ENCODE measurements at places on chromosomes 7 and 10.

DNA sequence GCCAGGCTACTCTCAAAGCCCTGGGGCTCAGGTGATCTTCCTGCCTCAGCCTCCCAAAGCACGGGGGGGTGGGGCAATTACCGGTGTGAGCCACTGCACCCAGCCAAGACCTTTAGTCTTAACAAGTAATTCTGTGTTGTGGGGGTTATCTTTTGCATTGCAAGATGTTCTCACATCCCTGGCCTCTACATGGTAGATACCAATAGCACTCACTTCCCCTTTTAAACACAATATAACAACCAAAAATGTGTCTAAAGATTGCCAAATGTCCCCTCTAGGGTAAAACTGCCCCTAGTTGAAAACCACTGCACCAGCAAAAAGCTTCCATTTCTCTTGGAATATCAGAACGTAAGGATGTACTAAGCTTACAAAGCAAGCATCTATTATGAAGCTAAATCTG lies 225.0 kb downstream of the CTNNA3 start:
- DNase-seq = no peak

- DNase-seq = no peak
Measured at GRCh38 chr10:74675484-74675883, 150.9 kb upstream of the KAT6B start.

DNA sequence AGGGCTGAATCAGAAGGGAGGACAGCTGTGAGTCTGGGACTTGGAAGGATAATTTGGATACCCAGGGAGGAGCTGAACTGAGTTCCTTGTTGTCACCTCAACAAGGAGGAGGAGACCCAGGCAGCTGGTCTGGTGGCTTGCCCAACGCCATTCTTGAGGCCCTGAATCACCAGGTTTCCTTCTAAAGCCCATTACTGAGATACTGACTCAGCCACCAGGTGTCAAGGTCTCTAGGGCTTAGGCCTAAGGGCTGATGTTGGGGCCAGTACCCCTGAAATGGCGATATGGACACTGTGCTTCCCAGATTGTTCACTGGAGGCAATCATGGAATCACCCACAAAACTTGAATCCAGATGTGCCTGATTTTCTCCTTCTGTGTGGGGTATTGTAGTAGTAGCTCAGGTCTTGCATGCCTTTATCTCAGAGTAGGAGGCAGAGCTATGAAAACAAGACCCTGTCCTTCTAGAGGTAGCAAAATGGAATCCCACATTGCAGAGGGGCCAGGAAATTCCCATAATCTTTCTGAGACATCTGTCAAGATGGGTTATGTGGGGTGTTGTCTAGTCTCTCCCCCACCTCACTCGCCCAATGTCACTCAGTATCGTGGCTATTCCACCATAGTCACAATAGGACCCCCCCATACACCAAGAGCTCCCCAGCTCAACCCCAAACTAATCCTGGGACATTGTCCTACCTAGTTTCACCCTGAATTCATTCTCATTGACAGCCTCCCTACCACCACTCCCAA lies 1.8 kb upstream of the ATG9B start:
- no peak for DNase-seq

DNA sequence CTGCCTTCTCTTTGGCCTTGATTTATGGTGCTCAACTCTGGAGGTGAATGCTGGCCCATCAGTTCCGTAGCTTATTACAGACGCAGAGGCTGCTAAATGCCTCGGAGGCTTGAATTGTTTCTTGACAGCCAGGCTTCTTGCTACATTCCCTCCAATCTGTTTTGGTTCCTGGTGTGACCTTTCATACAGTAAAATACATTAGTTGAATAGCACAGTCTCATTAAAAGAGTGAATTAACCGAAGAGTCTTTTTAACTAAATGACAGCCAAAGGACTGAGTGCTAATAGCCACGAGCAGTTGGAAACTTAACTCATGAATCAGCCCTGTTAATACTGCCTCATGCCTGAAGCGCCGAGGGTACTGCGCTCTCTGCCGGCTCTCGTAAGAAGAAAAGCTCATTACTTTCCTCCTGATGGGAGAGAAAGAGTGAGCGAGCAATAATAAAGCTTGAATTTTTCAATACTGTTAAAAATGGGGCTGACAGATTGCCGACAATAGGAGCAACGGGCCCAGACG lies 236.4 kb upstream of the GPR26 start:
- DNase-seq = no peak

DNA sequence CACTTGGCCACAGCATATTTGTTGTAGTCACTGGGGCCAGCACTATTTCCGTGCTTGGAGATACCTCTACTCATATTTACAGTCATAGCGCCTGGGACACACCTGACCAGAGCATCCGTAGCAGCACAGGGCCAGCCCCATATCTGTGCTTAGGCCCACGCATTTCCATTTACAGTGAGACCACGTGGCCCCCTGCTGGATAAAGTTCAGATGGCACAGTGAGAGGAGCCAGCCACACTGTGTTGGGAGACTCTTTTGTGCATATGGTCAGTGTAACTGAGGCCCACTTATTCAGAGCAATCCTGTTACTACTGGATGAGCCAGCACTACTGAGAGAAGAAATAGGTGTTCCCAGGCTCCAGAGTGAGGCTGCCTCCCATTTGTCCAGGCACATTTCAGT lies 455.3 kb downstream of the REEP3 start:
- DNase-seq = no peak

- DNase-seq = peak; percentile 25
Measured at GRCh38 chr7:74026903-74027682, 880 bp upstream of the ELN start.

DNA sequence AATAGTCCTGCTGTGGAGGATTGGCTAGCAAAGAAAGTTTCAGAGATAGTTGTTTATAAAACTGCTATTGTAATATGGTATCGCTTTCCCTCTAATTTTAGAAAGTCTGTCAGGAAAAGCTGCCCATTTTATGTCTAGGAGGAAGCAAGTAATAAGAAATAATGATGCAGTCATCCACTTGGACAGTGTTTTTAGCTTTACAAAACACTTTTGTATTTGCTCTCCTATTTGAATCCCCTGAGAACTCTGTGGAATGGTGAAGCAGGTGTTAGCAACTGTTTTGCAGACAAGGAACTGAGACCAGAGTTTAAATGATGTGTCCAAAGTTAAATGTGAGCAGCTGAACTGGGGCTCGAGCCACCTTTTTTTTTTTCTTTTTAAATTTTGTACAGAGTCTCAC lies 455.8 kb downstream of the XPNPEP1 start:
- DNase-seq = no peak

GRCh38 chr7:28142650-28143049 lies 37.9 kb downstream of the JAZF1 start:
- DNase-seq = no peak

DNA sequence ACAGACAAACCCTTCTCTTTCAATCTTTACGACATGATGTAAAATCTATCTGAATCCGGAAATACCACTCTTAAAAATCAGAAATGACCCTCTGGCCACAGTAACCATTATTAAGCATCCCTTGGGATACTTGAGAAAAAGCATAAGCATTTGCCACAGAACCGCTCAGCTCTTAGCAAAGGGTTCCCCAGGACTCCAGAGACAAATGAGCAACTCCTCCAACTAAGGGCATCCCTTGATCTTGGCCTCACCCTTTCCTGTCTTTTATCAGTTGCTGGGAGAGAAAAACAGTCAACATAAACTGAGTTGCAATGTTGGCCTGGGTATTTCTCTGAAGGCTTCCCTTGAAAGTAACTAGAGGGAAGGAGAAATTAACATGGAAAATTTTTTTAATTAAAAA lies 3.5 kb downstream of the PDLIM1 start:
- DNase-seq = no peak
